Amniotic epithelial cell (primary cell): ENCODE measurements at places on chromosomes 5 and 9.

GRCh38 chr5:65828022-65828896 lies 98.1 kb upstream of the ERBIN start:
- DNase-seq, result peak; percentile 34

- DNase-seq, result peak; percentile 8
Measured at GRCh38 chr9:130143958-130144366, 28.2 kb upstream of the NCS1 start.

GRCh38 chr5:134398609-134399155 lies 13.0 kb downstream of the CDKN2AIPNL start:
- no peak for DNase-seq

DNA sequence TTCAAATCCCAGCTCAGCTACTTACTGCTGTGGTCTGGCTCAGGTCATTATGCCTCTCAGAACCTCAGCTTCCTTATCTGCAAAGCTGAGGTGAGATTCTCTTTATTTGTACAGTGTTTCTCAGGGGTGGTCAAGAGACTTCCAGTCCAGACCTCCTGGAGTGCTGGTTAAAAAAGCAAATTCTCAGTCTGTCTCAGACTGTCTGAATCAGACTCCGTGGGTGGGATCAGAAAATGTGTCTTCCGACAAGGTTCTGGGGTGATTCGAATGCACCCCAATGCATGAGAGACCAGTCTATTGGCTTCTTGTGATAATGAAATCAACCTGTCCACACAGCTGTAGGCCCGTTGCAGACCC lies 137.7 kb upstream of the SMIM23 start:
- DNase-seq, result no peak

- no peak for DNase-seq
Measured at GRCh38 chr9:136328011-136328621, 777 bp downstream of the GPSM1 start.

GRCh38 chr9:137376386-137376785 lies 46.6 kb downstream of the EXD3 start:
- no peak for DNase-seq

- no peak for DNase-seq
Measured at GRCh38 chr9:117488659-117489058, 73.8 kb upstream of the ASTN2 start.

DNA sequence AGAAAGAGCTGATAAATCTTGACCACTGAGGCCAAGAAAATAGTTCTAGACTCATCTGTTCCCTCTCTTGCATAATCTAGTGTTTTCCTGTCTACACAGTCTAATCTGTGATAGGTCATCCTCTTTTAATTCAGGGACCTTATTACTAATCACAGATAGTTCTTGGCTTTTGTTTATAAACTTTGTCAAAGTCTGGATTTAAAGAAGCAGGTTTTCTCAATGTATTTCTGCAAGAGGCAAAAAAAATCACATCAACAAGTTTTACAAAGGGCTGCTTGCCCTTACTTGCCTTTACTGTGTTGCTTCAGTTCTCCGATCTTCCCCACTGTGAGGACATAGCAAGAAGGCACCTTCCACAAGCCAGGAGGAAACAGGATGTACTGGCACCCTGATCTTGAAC lies 43.9 kb upstream of the MTAP start:
- peak; percentile 54 for DNase-seq

GRCh38 chr9:111728617-111729366 lies 65.9 kb downstream of the SHOC1 start:
- peak; percentile 96 for DNase-seq

GRCh38 chr9:18393340-18394130 lies 80.4 kb upstream of the ADAMTSL1 start:
- peak; percentile 97 for DNase-seq

- peak; percentile 1 for DNase-seq
Measured at GRCh38 chr5:141084487-141084989, 9.9 kb upstream of the PCDHB2 start.

GRCh38 chr5:91839721-91840120 lies 456.6 kb upstream of the ARRDC3 start:
- no peak for DNase-seq

- no peak for DNase-seq
Measured at GRCh38 chr5:7983433-7983832, 114.5 kb downstream of the MTRR start.

GRCh38 chr5:58970766-58971165 lies 387.9 kb downstream of the RAB3C start:
- no peak for DNase-seq

GRCh38 chr9:116479056-116479544 lies 208.0 kb upstream of the TRIM32 start:
- DNase-seq, result no peak

GRCh38 chr5:117188211-117188610 lies 613.6 kb upstream of the SEMA6A start:
- DNase-seq, result no peak

- peak; percentile 26 for DNase-seq
Measured at GRCh38 chr5:94777056-94777880, 158.8 kb downstream of the SLF1 start.

DNA sequence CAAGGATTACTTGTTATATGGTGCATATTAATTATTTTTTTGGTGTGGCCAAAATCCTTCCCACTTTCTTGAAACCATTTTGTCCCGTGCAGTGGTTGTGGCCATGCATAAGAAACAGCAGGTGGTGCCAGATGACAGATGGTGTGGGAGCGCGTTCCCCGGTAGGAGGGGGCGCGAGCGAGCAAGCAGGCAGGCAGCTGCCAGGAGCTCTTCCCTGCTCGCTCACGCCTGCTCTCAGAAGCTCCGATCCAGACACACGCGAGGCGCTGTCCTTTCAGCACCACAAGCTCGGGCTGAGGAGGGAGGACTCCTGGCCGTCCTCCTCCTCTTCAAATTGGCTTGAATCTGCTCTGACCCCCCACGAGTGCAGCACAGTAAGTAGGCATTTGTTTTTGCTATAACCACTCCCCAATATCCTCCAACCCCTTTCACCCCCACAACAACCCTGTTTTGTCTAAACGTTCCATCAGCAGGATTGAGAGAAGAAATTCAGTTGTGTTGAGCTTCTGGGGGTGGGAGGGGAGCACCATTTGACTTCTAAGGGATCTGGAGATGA lies at the start of gene NSG2:
TSS of gene NSG2 (plus strand) at position 237 of the 556 bp plus-strand sequence. CDS start 1,050 bp downstream, outside the sequence.
- peak; percentile 78 for DNase-seq

- no peak for DNase-seq
Measured at GRCh38 chr9:70571258-70571657, 156.8 kb upstream of the KLF9 start.
